ENCODE measurements at places on chromosomes 12 and 14. TPM values are rescaled to one million over a fixed set of nuclear protein-coding genes. Genes with fewer than 3 reads are reported as not detected.
A peak's percentile ranks its signal among the peaks of the same experiment; 100 is the strongest.

Gene CCDC177
- 0.09 TPM for polyA plus RNA-seq

Gene TAS2R31
- polyA plus RNA-seq, result 1.4 TPM

Gene TAS2R13
- 0.24 TPM for polyA plus RNA-seq

Gene DERA
- 44.9 TPM for polyA plus RNA-seq

Gene PTCSC3
- not detected for polyA plus RNA-seq

Gene SYCP3
- polyA plus RNA-seq, result 0.73 TPM

Gene KLRF2
- polyA plus RNA-seq, result not detected

Gene KLRB1
- 5.2 TPM for polyA plus RNA-seq

Gene LBHD2
- not detected for polyA plus RNA-seq

Gene TAC3
- 0.24 TPM for polyA plus RNA-seq

Gene PHLDA1
- polyA plus RNA-seq, result 37.7 TPM

Gene KRT82
- polyA plus RNA-seq, result not detected

Gene CMTM5
- polyA plus RNA-seq, result 2.8 TPM

Gene MYBPC1
- polyA plus RNA-seq, result not detected

- no peak for DNase-seq
Measured at GRCh38 chr14:32823706-32824105, 115.0 kb upstream of the NPAS3 start.

DNA sequence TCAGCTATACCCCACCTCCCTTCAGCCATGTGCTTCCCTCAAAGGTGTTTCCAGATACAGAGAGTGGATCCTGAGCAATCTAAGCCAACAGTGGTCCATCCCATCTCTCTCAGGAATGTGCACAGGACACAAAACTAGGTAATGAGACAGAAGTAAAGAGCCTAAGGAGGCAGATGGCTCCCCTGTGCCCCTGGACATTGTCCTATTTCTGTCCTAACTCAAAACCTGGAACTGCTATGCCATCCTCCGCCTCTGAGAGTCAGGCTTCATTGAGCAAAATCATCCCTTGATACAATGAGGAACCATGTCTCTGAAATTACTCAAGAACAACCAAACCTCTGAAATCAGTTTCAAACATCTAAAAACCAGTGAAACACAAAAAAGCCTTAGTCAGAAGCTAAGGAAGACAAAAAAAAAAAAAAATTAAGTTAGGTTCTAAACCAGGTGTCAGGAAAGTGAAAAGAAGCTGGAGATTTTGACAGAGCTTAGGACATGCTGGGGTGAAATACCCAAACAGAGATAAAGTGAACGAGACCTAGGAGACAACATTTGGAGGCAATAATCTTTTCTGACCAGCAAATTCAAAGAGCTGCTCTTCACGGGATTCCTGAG lies 200.3 kb upstream of the PLEKHG7 start:
- DNase-seq, result no peak

GRCh38 chr14:101705733-101706508 lies 55.6 kb upstream of the PPP2R5C start:
- no peak for DNase-seq

GRCh38 chr12:23921099-23921856 lies 28.2 kb downstream of the SOX5 start:
- no peak for DNase-seq

- DNase-seq, result no peak
Measured at GRCh38 chr12:93638095-93638494, 39.1 kb upstream of the CRADD start.

DNA sequence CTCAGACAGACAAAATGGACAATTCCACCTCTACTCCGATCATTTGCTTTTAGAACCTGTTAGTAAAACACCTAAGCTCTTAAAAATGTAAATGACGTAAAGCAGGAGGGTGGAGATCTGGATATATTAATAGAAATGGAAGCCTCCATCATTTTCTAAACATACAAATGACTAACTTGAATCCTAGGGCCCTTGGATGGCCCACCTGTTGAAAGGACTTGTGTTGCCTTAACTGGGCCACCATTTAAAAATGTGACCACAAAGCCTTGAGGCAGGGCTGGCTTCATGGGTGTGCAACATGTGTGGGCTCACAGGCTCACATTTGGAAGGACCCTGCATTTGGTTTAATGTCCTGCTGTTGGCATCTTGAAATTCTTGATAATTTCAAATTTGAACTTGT lies 131.5 kb upstream of the PRMT8 start:
- DNase-seq, result no peak

DNA sequence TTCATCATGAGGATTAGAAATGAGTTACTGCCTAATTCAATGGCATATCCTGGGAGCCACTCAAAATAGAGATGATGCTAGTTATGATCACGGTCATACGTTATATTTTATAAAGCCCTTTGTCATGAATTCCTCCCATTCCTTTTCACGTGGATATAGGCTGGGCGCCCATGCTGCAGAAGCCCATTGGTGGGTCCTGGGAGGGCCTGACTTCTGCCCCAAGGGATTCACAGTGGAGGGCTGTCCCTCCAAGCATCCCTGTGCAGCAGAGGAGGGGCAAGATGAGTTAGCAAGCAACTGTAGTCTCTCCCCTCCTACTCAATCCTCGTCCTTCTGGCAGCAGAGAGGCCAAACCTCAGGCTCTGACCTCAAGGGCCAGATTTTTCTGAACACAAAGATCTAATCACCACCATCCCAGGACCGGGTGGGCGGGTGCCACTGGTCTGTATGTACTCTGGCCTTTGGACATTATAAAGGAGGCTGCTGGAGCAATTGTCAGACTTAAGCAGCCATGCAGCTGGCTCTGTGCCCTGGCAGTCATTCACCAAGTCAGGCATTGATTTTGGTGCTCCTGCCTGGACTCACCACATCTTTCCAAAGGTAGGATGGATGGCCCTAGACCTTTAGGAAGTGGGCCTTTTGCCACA lies 8.6 kb downstream of the GLTP start:
- no peak for DNase-seq

- no peak for DNase-seq
Measured at GRCh38 chr14:31395119-31395518, 25.2 kb downstream of the HEATR5A start.

GRCh38 chr14:62599616-62600385 lies 445.5 kb downstream of the KCNH5 start:
- no peak for DNase-seq

GRCh38 chr12:43216490-43216889 lies 335.5 kb downstream of the ADAMTS20 start:
- no peak for DNase-seq

DNA sequence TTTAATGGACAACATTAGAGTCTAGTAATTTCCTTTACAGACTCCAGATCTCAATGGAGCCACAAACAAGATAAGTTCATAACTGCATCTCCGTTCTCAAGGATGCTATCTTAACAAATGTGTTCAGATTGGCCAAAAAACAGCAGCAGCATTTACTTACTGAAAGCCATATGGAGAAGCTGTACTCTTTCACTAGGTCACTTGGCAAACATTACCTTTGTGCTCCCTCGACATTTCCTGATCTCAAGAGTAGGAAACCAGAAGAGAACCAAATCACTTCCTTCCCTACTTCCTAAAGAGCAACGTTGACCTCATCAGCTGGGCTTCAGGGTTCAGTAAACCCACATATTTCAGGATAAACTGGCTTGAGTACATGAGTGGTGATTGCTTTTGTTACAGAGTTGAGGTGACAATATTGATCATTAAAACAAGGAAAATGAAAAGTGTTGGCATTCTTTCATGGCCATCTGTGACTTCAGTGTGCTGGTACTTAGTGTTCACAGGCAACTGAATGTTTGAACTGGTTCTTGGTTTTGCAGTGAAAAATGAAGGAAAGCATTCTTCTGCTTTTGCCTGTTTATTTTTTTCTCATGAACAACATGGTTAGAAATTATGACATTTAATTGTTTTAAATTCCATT lies 449.6 kb downstream of the TMEM117 start:
- no peak for DNase-seq

- DNase-seq, result peak; percentile 79
Measured at GRCh38 chr12:52969828-52970569, 21.1 kb downstream of the KRT18 start.

- DNase-seq, result no peak
Measured at GRCh38 chr12:11954181-11954580, 116.6 kb upstream of the BCL2L14 start.

DNA sequence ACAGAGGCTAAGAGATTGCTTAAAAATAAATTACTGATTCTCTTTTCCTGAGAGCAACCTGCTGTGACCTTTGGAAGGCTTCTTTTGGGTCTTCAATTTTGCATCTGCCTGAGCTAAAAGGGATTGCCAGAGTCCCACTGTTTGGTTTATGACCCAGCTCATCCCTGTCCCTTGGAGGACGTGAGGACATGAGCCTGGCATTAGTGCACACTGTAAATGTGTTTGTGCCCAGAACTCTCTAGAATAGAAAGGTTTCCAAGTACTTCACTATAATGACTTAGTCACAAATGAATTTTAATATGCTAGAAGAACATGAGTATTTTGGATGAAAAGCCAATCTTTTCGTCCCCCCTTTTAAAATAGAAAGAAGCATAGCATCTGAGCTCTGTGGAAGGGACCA lies 47.1 kb upstream of the CDKN3 start:
- no peak for DNase-seq

GRCh38 chr12:110314308-110314707 lies 33.3 kb downstream of the ATP2A2 start:
- no peak for DNase-seq

- DNase-seq, result no peak
Measured at GRCh38 chr14:99471731-99472130, 8.9 kb downstream of the SETD3 start.

DNA sequence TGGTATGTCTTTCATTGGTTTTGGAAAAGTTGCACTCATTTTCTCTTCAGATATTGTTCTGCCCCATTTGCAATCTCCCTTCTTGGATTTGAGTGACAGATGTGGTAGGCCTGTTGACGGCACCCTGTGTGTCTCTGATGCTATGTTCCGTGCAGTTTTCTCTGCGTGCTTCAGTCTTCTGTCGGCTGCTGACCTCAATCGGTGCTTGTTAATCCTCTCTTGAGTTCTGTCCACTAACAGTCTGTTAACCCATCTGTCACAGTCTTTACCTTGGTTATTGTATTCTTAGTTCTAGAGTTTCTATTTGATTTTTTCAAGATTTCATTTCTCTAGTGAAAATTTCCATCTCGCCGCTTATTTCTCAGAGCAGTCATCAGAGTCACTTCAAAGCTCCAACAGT lies 20.7 kb upstream of the PLD4 start:
- no peak for DNase-seq

DNA sequence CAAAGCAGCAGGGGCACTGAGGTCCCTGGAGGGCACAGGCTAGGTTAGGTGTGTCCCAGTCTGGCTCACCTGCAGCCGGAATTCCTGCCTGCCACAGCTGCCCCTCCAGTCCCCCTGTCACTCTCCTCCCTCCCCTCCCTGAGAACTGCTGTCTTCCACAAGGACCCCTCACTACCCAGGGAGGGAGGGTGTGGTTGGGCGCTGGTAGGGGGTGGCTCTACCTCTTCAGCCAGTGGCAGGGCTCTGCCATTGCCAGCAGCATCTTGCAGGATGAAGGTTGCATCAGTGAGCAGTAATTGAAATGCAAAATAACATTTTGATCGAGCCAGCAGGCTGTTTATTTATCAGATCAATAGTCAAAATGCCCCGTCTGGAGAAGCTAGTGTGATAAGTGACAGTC lies 45.7 kb downstream of the ESRRB start:
- DNase-seq, result no peak

DNA sequence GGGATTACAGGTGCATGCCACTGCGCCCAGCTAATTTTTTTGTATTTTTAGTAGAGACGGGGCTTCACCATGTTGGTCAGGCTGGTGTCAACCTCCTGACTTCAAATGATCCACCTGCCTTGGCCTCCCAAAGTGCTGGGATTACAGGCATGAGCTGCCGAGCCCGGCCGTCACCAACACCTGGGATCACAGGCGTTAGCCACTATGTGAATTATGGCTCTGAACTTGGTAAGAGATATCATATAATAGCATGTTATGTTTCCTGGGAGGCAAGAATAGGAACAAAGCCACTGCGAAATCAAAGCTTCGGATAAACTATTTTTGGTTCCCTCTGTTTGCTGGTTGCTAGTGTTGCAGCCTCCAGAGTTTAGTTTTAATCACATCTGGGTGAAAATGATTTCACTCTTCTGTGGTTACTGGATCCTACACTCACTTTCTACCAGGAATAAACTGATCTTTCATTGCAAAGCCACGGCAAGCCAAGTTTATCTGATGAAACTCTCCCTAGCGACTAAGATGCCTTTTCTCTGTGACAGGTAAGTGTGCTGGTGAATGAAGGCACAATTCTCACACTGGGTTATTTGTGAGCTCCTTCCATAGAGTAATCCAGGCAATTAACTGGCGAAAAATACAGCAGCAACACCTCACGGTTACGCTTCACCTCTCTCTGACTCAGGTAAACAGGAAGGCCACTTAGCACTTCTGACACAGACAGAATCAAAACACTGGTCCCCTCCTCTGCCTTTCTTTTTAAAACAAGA lies 16.7 kb downstream of the SNRNP35 start:
- DNase-seq, result no peak

GRCh38 chr12:106085213-106085612 lies 53.5 kb downstream of the NUAK1 start:
- no peak for DNase-seq

DNA sequence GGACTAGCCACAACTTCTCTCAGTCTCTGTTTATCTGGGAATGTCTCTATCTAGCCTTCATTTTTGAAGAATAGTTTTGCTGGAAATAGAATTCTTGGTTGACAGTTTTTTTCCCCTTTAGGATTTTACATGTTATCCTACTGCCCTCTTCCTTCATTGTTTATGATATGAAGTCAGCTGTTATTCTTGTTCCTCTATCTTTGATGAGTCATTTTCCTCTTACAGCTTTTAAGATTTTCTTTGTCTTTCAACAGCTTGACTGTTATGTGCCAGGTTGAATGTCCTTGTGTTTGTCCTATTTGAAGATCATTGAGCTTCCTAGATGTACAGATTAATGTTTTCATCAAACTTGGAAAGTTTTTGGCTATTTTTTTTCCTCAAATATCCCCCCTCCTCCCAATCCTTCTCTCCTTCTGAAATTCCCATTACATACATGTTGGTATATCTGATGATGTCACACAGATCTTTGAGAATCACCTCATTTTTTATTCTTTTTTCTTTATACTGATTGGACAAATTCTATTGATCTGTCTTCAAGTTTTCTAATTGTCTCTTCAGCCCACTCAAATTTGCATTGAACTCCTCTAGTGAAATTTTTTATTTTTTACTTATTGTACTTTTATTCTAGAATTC lies 4.5 kb upstream of the GOLGA5 start:
- DNase-seq, result no peak

DNA sequence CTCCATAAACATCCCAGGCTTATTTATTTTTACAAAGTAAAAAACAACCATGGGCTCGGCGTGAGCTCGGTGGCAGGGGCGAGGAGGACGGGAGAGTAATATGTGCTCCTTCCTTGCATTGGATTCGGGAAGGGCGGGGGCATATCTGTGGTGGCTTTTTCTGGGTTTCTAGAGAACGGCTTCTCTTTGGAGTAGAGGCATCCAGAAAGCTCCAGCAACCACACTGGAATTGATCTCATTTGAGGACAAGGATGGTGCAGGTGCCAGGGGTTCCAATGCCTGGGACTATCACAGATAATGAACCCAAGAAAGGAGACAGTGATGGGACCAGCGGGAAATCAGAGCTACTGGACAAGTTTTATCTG lies 18.9 kb downstream of the ADGRD1 start:
- DNase-seq, result no peak

GRCh38 chr12:81610955-81611889 lies 147.9 kb downstream of the PPFIA2 start:
- DNase-seq, result no peak
